SW 1271 (cell line): ENCODE measurements at places on chromosomes 7 and 10.

GRCh38 chr10:12221323-12222298 is 25.6 kb downstream of the CDC123 start:
- peak; percentile 7 for DNase-seq

DNA sequence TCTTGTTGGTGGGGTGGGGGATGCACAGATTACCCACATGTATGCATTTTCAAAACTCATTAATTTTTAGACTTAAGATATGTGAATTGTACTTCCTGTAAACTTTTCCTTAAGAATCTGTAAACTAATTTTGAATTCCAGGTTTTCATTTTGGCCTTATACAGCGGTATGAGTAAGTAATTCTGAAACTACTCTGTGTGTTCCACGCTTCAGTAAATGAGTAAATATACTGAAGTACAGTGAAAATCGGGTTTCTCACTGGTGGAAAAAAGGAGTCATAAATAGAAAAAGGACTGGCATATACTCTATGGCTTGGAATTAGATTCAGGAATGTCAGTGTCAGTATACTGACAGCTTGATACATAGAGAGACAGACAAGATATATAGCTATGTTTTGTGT is 72.8 kb downstream of the CTTNBP2 start:
- no peak for DNase-seq

GRCh38 chr7:135678612-135679575 is 16.6 kb downstream of the STMP1 start:
- DNase-seq: no peak

- no peak for DNase-seq
Measured at GRCh38 chr10:106395041-106395749, 769.3 kb downstream of the SORCS1 start.

DNA sequence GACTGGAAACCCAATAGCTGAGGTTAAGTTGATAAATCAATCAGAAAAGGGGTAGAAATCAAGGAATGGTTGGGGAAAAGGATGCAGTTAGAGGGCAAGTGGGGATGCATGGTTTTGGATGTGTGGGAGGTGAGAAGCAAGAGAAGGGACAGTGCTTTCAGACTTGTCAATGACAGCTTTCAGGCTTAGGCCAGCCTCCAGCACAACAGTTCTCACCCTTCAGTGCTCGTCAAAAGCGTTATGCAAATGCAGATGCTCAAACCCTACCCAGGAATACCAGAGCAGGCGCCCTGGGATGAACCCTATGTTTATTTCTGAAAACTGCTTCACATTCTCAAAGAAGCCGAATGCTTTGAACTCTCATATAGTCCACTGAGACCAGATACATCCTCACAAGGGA is 74.0 kb downstream of the AOAH start:
- no peak for DNase-seq

DNA sequence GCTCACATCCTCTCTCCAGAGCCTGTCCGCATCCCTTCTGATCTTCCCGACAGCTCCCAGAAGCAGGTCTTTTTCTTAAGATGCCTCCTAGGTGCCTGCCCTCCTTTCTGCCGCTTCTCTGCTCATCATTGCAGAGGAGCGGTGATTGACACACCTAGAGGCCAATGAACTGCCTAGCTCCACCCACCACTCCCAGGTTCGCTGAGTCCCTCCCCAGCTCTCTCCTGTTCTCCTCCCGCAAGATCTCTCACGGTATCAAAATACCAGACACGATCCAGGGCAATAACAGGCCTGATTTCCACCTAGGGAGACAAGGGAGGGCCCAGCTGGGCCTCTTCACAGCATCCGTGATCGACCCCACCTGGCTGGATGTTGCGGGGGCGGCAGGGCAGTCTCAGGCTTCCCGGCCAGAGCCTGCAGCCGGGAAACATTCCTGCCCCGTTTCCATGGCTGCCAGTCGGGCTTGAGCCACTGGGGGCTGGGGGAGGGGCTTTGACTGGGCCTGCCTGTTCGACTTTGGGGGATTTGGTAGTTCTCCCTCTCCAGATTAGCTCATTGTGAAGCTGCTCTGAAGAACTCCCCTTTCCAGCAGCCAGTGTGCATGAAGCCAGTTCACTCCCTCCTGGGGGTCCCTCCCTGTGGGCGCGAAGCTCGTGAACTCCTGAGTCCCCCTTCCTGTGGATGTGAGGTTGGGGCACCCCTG is 373.5 kb downstream of the RPS24 start:
- DNase-seq: peak; percentile 53

DNA sequence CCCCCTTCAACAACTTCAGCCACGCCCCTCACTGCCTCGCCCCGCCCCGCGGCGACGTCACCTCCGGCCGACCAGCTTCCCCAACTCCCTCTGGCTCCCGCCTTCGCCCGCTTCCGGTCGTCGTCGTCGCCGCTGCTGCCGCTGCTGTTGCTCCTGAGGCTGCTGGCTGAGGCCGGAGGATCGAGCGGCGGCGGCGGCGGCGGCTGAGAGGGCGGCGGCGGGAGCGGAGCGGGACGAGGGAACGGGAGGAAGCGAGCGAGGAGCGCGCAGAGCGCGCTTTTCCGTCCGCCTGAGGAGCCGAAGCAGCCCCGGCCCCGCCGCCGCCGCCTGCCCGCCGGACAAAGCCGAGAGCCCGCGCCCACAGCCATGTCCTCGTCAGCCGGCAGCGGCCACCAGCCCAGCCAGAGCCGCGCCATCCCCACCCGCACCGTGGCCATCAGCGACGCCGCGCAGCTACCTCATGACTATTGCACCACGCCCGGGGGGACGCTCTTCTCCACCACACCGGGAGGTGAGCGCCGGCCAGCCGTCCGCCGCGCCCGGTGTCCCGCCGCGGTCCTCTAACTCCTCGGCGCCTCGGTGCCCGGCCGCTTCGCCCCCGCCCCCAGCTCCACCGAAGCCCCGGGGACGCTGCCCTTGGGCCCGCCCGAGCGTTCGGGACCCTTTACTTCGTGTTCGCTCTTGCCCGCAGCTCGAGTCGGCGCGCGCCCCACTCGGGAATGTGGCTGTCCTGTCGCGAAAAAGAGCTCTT is at the start of gene EIF4EBP2:
Gene EIF4EBP2, plus strand, starts transcription at position 110 of the 751 bp plus-strand sequence. Its CDS starts 257 bp downstream, at position 367.
- DNase-seq: peak; percentile 88

GRCh38 chr7:135664046-135664589 is 1.8 kb downstream of the STMP1 start:
- no peak for DNase-seq

- peak; percentile 6 for DNase-seq
Measured at GRCh38 chr10:85995791-85996190, 370.8 kb downstream of the GRID1 start.
